Activated naive CD8-positive, alpha-beta T cell treated with anti-CD3 and anti-CD28 coated beads, Interleukin-2, amount 50 U/mL, for 16 hours (primary cell): ENCODE measurements at places on chromosomes 2 and 18.

DNA sequence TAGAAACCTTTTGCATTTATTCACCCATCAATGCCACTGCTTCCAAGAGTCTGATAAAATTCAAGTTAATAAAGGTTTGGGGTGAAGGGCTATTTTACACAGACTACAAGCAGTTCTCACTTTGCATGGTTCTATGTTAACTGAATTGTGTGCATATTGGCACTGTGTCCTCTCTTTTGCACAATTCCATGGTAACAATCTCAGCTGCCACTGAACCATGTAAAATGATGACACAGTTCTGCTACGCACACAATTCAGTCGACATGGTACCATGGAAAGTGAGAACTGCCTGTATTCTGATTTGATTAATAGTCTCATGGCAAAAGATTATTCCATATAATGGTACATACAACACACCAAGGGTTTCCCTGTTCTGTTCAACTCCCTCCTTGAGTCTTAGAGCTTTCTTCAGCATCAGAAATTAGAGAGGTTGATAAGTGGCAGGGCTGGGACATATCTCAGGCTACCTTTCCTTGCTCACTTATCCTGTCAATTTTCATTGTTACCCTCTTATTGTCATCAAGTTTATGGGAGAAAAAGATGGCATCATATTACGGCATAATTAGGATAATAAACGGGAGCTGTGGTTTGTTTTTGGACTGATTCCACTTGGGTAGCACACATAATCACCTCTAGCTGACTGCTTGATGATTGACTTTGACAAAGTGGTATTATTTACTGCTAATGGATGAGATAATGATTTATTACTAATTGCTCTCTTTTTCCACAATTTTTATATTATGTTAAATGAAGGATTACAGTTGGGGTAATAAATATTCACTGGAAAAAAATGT, 139.3 kb upstream of the CREB1 start:
- DNase-seq = no peak

- DNase-seq = no peak
Observed at GRCh38 chr2:200593905-200594304, 8.1 kb downstream of the AOX1 start.

DNA sequence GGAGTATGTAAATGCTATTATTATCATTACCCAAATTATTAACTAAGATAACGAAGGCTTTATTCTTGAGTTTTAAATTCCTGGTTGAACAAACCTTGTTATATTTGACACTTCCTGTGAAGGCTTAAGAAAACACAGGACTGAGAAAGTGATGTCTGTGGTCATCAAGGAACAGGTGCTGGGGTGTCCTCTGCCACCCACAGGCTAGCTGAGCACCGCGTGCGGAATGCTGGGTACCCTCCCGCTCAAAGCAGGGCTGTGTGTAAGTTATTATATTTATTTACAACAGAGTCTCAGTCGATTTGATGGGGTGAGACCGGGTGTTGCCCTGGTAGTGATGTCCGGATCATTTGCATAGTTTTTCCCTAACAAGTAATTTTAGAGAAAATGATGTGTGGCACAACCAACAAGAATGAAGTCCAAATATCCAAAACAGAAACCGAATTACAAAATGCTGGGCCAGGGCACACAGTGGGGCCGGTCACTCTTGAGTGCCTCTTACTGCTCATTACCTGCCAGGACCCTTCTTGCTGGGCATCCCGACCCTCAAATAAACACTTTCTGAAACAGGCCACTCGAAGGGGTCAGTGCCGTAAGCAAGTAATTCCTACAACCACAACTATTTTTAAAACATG, 49.2 kb downstream of the TMEM18 start:
- DNase-seq = no peak

DNA sequence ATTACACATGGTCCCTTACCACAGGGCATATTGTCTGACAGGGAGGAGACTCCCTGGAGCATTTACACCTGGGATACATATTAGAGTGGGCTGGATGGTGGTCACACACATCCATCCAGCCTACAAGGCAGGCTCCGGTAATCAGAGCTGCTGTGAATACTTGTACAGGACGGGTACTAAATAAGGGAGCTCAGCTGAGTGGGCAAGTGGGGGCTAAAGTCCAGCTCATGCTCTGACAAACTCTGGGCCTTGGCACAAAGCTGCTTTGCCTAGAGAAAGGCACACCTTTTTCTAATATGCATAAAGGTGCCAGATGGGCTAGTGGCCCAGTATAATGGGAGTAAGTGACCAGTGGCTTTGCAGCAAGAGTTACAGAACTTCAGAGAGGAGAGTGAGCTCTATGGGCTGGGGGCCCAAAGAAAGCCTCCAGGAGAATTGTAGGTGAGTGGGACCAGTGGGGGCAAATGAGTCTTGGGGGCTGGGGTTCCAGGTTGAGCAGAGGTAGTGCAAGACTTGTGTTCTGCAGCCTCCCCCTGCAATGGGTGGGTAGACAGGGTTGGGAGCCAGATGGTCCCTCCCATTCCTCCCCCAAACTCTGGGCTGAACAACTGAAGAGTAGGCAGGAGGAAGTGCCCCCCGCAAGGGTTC, 1.6 kb downstream of the TMEM198 start:
- no peak for DNase-seq

GRCh38 chr2:69933254-69933828, 18.4 kb downstream of the MXD1 start:
- DNase-seq = no peak

GRCh38 chr2:189115126-189115525, 64.4 kb downstream of the COL5A2 start:
- no peak for DNase-seq
